Ovary (tissue), 10 donors: ENCODE measurements at places on chromosomes 1 and 21. TPM values are rescaled to one million over a fixed set of nuclear protein-coding genes. Genes with fewer than 3 reads are reported as not detected.

FLG2 gene
- total RNA-seq, result not detected

TGFB2 gene
- 11.2 TPM for total RNA-seq

ATP6V1G3 gene
- total RNA-seq, result not detected

TYW3 gene
- 11.6 TPM for total RNA-seq

SIPA1L2 gene
- 16.6 TPM for total RNA-seq
